ENCODE measurements at places on chromosomes 16 and 17. TPM values are rescaled to one million over a fixed set of nuclear protein-coding genes. Genes with fewer than 3 reads are reported as not detected.

The IL17C gene
- not detected for total RNA-seq

The C17orf50 gene
- total RNA-seq = not detected

The AANAT gene
- not detected for total RNA-seq

The ABHD15 gene
- 12.2 TPM for total RNA-seq

The CCDC144A gene
- total RNA-seq = 0.60 TPM

The ZP2 gene
- total RNA-seq = not detected

GRCh38 chr16:67339453-67339852 lies 12.8 kb downstream of the LRRC36 start:
- DNase-seq = no peak
- H3K27ac ChIP-seq = no peak overlapping the region
- no peak overlapping the region for H3K4me3 ChIP-seq
- H3K36me3 ChIP-seq = no peaks in the 10 kb centered on the region
- H3K4me1 ChIP-seq = no peaks in the 10 kb centered on the region

DNA sequence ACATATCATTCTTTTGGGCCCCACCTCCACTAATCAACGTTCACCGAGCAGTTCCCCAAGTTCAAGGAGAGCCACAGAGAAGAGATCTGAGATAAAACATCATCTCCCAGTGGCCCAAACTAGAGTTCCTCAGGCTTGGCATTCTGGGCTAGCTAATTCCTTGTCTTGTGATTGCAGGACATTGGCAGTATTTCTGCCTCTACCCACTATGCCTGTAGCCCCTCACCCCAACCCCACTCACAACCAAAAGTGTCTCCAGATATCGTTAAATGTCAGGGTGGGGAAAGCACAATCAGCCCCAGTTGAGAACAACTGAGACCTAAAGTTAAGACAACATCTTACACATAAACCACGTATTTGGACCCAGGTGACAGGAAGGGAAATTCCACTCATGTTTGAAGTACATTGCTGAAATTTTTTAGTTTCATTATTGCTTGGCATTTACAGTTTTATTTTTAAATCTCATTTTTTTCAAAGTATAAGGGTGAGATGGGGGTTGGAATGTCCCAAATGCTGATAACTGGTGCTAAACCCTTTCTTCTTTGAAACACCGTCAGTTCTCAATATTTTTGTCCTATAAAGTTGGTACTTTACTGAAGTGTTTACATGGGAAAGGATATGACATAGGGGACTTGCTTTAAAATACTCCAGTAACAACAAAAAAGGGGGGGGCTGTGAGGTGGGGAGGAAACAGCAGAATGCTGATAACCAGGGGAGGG lies 13.6 kb downstream of the ZC3H7A start:
- H3K36me3 ChIP-seq = peaks cover 9% of the 10 kb centered on the region
- no peaks in the 10 kb centered on the region for H3K27me3 ChIP-seq
- peak overlapping the region; percentile 81 for H3K27ac ChIP-seq
- H3K4me3 ChIP-seq = peak overlapping the region; percentile 35

DNA sequence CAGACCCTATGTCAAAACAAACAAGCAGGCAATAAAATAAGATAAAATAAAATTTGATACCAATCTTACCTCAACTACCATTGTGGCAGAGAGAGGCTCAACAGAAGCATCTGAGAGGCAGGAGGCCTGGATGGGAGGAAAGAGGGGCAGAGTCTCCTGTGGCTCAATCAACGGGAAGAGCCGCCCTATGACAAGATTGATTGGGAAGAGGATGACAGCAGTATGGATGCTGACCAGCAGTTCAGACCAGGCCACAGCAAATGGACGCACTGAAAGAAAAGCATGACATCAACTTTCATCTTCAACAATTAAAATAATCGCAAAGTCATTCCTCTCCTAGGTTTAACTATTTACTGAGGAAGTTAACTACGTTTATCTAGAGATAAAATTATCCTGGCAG lies 47.4 kb downstream of the PKD1L3 start:
- no peak overlapping the region for H3K4me3 ChIP-seq
- no peaks in the 10 kb centered on the region for H3K4me1 ChIP-seq
- no peak overlapping the region for H3K27ac ChIP-seq
- no peaks in the 10 kb centered on the region for H3K27me3 ChIP-seq
- no peaks in the 10 kb centered on the region for H3K36me3 ChIP-seq

- no peak for DNase-seq
- H3K27ac ChIP-seq = no peak overlapping the region
- H3K4me1 ChIP-seq = peaks cover 18% of the 10 kb centered on the region
Measured at GRCh38 chr16:78310990-78311561, 211.6 kb downstream of the WWOX start.

DNA sequence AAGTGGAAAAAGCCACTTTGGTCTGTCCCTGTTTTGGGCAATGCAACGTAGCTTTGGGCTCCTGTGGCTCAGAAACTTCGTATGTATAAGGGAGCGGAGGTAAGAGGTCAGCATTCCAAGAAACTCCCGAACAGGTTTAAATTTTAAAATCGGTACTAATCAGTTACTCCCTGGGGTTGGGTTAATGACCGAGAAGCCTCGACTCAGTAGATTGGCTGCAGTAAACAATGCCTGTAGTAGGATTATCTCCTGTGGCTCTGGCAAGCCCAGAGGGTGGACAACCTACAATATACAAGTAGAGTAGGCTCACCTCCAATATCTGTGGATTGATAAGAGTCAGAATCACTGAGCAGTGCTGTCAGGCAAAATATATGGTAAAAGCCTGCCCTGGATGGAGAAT lies 1.6 kb upstream of the GNA13 start:
- H3K27ac ChIP-seq = peak overlapping the region; percentile 83
- peak overlapping the region; percentile 92 for H3K4me3 ChIP-seq
- peaks cover 49% of the 10 kb centered on the region for H3K4me1 ChIP-seq
- H3K36me3 ChIP-seq = peaks cover 9% of the 10 kb centered on the region
- no peaks in the 10 kb centered on the region for H3K27me3 ChIP-seq

DNA sequence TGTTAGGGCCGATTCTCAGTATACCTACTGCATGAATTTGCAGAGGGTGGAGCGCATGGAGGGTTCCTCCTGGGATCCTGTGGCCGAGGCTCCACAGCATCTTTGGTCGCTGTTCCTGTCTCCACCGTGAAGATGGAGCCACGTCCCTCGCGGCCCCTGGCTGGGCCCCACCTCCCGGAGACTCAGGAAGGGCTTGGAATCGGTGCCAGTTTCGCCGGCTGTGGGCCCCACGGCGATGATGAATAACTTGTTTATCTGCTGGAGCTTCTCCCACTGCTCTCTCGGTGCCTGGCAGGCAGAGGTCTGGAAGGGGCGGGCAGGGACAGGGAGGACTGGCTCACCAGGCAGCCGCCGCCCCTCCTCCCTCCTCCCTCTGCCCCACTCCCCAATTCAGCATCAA lies 8.1 kb downstream of the SLC5A11 start:
- DNase-seq = no peak
- H3K4me3 ChIP-seq = no peak overlapping the region
- no peaks in the 10 kb centered on the region for H3K4me1 ChIP-seq
- no peaks in the 10 kb centered on the region for H3K36me3 ChIP-seq
- H3K27ac ChIP-seq = no peak overlapping the region

GRCh38 chr17:76213491-76213890 lies 26.8 kb downstream of the RNF157 start:
- H3K27me3 ChIP-seq = no peaks in the 10 kb centered on the region
- H3K36me3 ChIP-seq = peaks cover 6% of the 10 kb centered on the region
- H3K4me1 ChIP-seq = no peaks in the 10 kb centered on the region
- no peak overlapping the region for H3K4me3 ChIP-seq

- H3K4me1 ChIP-seq = peaks cover 42% of the 10 kb centered on the region
- H3K27me3 ChIP-seq = no peaks in the 10 kb centered on the region
- no peaks in the 10 kb centered on the region for H3K36me3 ChIP-seq
- peak overlapping the region; percentile 96 for H3K27ac ChIP-seq
- DNase-seq = no peak
Measured at GRCh38 chr16:85556456-85557082, 56.6 kb upstream of the GSE1 start.

DNA sequence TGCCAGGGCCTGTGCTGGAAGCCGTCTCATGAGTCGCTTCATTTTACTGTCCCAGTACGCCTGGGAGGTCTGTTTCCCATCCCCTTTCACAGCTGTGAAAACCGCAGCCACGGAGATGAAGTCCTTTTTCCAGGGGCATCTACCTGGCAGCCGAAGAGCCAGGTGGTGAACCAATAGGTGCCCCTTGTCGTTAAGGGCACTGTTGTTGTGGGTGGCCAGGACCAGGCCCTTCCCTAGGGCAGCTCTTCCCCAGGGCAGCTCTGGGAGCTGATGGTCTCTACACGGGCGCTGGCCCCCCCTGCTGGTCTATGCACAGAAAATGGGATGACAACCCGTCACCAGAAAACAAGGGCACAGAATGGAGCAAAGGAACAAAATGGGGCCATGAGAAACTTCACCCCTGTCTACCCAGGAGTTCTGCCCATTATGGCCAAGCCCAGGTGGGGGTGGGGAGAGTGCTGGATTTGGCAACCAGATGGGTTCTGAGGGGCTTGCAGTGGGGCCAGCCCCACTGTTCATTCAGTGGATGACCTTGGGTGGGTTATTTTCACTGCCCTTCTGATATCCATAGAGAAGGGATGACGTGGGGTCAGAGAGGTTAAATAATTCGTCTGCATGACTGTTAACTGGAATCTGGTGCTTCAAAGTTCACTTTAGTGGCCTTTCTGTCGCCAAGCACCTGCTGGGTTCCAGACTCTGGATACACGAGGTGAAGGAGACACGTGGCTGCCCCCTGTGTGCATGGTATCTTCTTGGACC lies 11.5 kb downstream of the RMI2 start:
- H3K4me1 ChIP-seq = peaks cover 43% of the 10 kb centered on the region
- DNase-seq = no peak
- peak overlapping the region; percentile 89 for H3K27ac ChIP-seq

DNA sequence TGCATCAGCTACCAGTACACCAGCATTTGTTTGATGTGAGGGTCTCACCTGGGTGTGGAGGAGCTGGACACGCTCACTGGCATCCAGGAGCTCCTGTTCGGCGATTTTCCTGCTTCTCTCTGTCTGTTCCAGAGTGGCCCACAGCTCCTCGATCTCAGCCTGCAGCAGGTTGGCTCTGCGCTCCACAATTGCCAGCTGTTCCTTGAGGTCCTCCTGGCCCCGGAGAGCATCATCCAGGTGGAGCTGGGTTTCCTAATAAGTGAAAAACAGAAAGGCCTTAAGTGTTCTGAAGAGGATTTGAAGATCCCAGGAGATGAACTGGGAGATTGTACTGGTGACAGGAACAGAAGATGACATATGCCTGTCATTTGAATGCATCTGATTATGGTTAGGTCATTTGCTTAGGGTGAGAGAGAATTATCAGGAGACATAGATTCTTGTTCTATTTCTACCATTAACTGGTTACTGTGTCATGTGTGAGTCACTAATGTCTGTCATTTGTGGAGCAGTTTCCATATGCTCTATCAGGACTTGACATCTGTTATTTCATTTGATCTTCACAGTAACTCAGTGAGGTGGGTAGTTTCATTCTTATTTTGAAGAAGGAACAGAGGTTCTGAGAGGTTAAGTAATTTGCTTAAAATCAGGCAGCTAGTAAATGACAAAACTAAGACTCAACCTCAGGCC lies 21.5 kb upstream of the MYH13 start:
- H3K36me3 ChIP-seq = no peaks in the 10 kb centered on the region
- H3K27me3 ChIP-seq = peaks cover 20% of the 10 kb centered on the region
- no peak overlapping the region for H3K4me3 ChIP-seq
- DNase-seq = no peak

DNA sequence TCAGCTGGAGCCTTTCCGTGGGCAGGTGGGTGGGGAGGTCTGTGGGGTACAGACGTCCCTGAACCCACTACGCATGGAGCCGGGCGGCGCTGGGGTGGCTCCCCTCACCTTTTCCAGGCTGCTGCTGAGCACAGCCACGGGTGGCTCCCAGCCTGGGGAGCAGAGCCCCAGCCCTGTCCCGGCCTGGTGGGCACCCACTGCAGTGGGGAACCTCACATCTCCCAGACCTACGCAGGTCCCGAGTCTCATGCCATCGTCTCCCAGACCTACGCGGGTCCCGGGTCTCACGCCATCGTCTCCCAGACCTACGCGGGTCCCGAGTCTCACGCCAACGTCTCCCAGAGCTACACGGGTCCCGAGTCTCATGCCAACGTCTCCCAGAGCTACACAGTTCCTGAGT lies 17.0 kb upstream of the APRT start:
- H3K4me1 ChIP-seq = no peaks in the 10 kb centered on the region
- H3K36me3 ChIP-seq = no peaks in the 10 kb centered on the region
- no peak overlapping the region for H3K27ac ChIP-seq
- no peaks in the 10 kb centered on the region for H3K27me3 ChIP-seq

- DNase-seq = no peak
- H3K4me1 ChIP-seq = peaks cover 5% of the 10 kb centered on the region
- peak overlapping the region; percentile 78 for H3K27ac ChIP-seq
- no peak overlapping the region for H3K4me3 ChIP-seq
- H3K27me3 ChIP-seq = no peaks in the 10 kb centered on the region
- H3K36me3 ChIP-seq = no peaks in the 10 kb centered on the region
Measured at GRCh38 chr17:49646391-49647255, 31.3 kb downstream of the SPOP start.

DNA sequence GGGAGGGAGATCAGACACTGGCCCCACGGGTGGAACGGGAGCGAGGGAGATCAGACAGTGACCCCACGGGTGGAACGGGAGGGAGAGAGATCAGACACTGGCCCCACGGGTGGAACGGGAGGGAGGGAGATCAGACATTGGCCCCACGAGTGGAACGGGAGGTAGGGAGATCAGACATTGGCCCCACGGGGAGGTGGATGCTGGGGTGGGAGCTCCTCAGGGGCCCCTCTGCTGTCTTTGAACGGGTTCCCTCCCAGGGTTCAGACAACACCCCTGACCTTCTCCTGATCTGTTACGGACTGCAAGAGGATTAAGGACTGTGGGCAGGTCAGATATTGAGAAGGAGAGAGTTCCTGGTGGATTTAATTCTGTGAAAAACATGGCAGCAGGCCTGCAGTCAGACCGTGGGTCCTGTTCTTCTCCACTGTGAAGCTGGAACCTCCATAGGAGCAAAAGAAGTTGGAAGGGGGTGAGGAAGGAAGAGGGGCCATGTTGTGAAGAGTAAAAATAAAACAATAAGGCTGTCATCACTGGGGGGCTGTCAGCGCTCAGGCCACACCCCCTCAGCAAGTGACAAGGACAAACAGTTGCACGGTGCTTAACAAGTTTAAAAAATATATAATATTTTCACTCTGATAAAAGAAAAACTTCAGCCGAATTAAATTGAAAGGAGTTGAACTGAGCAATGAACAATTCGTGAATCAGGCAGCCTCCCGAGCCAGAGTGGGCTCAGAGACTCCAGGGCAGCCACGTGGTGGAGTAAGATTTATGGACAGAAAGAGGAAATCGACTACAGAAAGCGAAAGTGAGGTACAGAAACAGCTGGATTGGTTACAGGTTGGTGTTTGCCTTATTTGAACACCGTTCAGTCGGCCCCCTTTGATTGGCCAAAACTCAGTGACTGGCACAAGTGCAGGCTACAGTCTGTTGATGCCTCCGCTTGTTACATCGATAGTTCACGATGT lies 348.7 kb upstream of the TNRC6C start:
- H3K4me1 ChIP-seq = peaks cover 23% of the 10 kb centered on the region
- DNase-seq = no peak
- no peaks in the 10 kb centered on the region for H3K36me3 ChIP-seq
